ENCODE measurements at places on chromosomes 6 and 20.

DNA sequence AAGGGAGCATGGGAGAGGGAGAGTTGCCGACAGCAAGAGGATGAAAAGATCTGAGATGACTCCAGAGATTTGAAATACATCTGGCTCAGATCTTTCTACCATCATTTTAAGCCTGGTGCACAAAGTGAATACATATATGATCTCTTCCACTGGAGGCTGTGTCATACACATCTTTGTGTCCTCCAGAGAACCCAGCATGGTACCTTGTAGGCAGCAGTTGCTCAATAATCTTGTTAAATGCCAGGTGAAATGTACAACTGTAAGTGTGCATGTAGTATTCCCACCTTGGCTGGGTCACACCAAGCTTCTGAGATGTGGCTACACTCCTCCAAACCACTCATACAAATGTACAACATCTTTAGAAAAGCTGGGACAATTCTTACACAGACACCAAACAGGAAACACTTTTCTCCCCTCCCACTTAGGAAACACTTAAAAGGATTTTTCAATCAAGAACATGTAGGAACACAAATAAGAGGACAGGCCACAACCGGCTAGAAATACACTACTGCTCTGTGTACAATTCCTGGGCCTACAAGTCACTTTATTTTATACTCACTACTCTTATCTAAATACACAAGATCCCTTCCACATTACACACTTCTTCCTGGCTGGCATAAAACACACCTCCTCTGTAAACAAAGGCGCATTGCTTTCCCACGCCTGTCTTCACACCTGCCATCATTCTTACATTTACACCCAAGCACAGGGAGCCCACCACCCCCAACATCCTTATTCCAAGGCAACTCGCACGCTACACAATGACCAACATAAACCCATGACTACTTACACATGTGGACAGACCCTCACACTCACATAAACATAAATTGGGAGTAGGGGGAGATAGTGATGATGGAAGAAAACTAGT, 3.8 kb upstream of the IER3 start:
- no peak for DNase-seq

DNA sequence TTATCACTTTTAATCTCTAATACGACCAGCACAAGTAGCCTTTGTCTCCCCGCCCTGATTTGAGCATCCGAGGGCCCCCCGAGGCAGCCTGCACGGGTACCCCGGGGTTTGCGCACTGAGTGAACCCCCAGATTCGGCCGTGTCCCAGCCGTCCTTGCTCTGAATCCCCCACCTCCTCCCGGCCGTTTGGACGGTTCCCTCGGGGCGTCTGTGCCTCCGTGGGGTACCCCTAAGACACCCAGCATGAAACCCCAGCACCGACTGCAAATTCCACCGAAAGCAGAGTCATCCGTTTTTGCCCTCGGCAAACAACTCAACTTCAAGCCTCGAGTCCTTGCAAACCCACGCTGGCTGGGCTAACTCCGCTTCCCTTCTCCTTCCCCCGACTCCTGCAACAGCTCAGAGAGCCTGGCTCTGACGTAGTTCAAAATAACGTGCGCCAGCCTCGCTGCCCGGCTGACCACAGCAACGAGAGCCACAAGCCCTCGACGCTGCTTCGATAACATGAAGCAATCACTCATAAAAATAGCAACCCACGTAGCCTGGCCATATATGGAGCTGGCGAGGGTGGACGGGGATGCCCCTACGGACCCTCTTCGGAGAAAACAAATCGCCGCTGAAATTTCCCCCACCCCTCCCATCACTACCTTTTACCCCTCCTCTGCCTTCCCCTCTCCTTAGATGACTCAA, 764 bp upstream of the SNAP25 start:
- no peak for DNase-seq

- DNase-seq = no peak
Measured at GRCh38 chr6:24933868-24934401, 1.8 kb downstream of the RIPOR2 start.

DNA sequence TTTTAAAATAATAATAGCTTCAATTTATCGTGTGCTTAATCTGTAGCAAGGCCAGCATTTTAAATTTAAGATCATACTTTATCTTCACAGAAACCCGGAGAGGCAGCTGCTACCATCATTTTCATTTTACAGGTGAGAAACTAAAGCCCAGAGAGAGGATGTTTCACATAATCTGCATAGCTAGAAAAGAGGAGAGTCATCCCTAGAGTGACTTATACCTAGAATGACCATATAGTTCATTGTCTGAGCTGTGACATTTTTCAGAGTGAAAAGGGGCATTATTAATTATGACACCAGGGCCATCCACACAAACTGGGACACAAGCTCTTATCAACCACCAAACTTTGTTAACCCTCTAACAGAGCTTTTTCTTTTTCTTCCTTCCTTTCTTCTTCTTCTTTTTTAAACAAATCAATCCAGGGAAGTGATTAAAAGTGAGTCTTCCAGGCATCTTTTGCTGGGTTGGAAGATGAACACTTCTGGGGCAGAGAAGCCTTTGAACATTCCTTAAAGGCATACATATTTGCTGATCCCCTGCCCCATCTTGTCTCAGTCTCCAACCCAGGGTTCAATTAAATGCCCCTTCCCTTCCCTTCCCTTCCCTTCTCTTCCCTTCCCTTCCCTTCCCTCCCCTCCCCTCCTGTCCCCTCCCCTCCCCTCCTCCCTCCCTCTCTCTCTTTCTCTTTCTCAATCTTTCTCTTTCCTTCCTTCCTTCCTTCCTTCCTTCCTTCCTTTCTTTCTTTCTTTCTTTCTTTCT, 272.5 kb upstream of the JAG1 start:
- DNase-seq = no peak

DNA sequence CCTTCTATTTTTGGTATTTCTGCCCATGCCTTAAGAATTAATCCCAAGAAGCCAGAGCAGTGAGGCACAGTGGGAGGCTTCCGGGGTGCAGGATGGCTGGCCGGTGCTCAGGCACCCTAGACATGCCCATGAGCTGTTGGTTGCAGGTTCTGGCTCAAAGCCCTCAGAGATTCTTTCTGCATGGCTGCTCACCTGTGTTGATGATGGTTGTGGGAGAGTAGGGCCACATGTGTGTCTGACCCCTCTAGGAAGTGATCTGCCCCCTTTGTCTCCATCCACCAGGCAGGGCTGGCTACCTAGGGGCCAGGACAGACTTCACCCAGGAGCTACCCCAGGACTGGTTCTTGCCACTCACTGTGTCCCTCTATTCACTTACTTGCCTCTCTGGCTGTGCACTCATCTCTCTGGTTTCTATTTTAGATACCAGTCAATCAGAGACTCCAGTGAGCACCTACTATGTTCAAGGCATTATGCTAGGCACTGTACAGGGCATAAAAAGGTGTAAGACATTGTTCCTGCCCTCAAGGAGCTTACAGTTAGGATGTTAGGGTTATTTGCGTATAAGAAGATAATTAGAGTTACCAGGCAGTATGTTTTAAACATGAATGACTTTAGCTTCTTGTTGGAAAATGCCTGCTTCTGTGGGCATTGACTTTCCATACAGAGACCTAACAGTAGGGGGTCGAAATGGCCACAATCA, 16.8 kb downstream of the CD83 start:
- DNase-seq = no peak

- no peak for DNase-seq
Measured at GRCh38 chr6:24195836-24196597, 70.0 kb downstream of the NRSN1 start.

GRCh38 chr20:23873370-23874015, 6.1 kb downstream of the CST5 start:
- no peak for DNase-seq

DNA sequence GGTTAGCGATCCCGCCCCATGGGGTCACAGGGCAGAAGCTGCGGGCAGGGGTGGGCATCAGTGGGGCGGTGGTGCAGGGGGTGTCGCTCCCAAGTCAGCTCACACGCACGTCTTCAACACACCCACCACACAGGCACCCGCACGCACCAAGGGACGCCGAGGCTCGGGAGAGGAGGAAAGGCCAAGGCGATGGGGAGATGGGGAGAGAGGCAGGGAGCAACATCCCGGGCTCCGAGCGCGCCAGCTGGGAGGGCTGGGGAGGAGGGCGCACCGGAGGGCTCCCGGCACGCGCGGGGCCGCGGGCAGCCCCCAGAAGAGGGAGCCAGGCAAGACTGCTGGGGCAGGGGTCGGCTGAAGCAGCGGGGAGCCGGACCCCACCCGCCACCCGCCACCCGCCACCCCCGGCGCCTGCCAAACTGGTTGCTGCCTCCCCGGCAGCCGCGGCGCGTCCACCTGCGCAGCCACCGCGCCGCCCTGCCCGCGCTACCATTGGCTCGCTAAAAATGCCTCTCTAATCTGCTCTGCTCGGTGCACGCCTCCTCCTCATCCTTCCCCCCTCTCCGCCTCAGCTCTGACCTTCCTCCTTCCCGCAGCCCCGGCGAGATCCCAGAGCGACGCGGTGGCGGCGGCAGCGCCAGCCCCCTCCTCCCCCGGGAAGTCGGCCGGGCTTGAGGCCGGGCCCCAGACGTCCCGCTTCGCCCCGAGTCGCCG, at the start of gene PACSIN1:
TSS of gene PACSIN1 (plus strand) at position 546 of the 711 bp plus-strand sequence. CDS start 60,230 bp downstream, outside the sequence.
- DNase-seq = peak; percentile 97

DNA sequence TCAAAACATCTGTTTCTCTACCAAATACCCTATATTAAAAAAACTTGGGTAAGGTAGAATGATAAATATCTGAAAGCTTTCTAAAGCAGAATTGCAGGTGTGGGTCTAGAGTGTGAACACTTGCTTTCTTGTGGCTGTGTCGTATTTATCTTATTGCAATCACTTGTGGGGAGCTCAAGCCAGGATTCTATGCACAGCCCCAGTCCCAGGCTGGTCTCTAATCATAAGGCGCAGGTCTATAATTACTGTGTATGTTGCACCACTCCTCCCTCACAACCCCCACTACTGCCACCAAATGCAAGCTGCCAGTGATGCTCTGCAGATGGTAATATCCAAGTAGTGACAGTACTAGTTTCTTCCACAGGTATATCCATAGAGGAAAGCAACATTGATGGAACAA, 2.2 kb upstream of the E2F3 start:
- no peak for DNase-seq

GRCh38 chr6:127162836-127163235, 44.4 kb downstream of the RSPO3 start:
- no peak for DNase-seq

GRCh38 chr6:24493945-24494820, 586 bp upstream of the ALDH5A1 start:
- DNase-seq = no peak

DNA sequence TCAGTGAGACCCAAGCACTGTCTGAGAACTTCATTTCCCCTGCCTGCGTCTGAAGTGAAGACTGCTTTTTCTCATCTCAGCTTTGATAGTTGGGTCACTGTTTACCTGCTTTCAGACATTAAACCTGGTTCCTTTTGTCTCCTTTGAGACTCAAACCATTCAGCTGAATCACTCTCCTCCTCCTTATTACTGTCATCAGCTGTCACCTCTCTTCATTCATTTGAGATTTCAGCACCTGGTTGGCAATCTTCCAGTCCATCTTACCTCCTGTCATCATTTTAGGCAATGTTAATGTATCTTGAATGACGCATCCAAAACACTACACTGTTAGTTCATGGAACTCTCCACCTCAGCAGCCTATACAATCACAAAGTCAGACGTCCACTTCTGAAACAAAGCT, 34.3 kb upstream of the SOX4 start:
- DNase-seq = no peak

DNA sequence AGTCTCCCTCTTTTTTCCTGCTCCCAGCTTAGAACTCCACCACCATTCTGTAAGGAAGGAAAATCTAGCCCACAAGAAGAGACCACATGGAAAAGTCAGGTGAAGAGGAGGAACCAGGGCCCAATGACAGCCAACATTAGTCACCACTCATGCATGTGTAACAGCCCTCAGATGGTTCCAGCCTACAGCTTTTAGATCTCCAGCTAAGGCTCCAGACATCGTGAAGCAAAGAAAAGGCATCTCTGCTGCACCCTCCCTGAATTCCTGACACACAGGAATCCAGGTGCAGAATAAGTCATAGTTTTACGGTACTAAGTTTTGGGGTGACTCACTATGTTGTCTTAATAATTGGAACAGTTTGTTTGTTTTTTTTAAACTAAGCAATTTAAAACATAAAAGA, 25.5 kb downstream of the DCDC2 start:
- no peak for DNase-seq

- no peak for DNase-seq
Measured at GRCh38 chr6:170291271-170292110, 613 bp upstream of the DLL1 start.

All from D721Med (cell line).